ENCODE measurements at places on chromosomes 2 and 18. TPM values are rescaled to one million over a fixed set of nuclear protein-coding genes. Genes with fewer than 3 reads are reported as not detected.

DNA sequence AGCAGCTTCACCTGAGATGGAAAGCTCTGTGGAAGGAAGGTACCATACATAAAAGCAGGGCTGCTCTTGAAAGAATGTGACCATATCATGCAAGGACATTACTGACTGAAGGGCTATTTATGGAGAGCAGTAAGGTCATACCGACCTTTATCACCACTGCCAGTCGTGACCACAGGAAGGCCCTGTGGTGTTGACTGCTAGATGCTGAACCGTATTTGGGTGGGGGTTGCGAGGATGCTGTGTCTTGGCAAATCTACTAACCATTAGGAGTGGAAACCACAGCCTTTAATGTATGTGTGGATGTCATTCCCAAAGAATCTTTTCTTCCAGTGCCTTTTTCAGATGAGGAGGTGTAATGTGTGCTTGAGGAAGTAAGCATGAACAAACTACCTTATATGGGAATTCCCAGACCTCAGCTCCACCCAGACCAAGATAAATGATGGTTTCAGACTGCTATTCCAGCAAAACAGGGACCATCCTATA is 60.8 kb downstream of the LIMS1 start:
- DNase-seq, result no peak

GRCh38 chr2:204170411-204170810 is 233.8 kb downstream of the ICOS start:
- DNase-seq, result no peak

DNA sequence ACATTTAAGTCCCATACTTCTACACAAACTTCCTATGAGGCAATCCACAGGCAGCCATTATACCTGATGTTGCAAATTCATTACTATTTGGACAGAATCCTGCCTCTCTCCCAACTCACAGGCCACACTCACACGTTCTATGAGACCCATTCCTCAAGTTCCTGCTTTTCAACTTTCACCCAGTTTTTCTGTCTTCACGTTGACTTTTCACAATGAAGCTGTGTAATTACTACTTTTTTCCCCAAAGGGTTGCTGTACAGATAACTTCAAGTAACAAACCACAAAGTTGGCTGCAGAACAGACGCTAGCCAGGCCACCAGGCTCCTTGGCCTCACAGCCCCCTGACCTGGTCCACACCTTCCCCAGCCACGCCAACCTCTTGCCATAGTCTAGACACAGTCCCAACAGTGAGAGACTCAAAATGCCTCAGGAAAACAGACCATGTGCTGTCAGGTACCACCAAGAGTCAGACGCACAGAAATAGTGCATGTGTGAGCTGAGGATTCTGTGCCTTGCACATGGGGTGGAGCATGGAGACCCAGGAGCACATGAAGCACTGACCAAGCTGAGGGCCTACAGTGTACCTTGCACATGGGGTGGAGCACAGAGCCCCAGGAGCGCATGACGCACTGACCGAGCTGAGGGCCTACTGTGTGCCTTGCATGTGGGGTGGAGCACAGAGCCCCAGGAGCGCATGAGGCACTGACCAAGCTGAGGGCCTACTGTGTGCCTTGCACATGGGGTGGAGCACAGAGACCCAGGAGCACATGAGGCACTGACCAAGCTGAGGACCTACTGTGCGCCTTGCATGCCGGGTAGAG is 61.0 kb downstream of the EIPR1 start:
- no peak for DNase-seq

- DNase-seq, result no peak
Observed at GRCh38 chr2:236984046-236984445, 101.6 kb upstream of the COPS8 start.

GRCh38 chr2:78585871-78586270 is 439.6 kb upstream of the REG3G start:
- no peak for DNase-seq

DNA sequence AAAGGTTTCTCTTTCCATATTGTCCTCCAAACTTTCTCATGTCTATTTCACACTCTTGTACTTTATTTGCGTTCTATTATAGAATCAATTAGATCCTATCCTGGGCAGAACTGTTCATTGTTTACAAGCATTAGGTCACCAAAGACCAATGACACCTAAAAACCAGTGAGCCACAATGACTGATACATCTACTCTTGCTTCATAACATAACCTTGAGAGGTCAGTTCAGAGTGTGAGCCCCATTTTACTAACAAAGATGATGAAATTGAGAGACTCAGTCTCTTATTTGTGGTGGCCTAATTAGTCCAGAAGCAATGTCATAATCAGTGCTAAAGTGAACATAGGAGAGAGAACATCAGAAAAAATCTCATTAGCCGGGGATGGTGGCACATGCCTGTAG is 248.9 kb upstream of the RBBP8 start:
- no peak for DNase-seq

Gene LIMS2
- 6.1 TPM for total RNA-seq

- no peak for DNase-seq
Observed at GRCh38 chr2:79713131-79713785, 200.4 kb downstream of the CTNNA2 start.

Gene ALPP
- not detected for total RNA-seq

DNA sequence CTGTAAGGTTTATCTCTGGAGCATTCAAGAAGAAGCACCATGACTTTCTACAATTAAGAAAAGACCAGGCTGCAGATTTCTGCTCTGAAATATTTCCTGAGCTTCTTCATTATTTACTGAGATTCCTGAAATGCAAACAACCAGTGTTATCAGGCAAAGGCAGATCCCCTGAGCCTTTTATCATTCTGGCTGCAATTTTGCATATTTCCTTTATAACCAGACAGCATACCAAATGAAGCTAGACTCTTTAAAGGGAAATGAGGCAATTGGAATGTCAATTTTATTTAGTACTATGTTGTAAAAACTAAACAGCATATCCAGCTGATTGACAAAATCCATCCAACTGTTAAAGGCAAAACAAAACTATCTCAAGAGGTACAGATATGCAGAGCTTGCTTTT is 372.5 kb downstream of the RIT2 start:
- DNase-seq, result no peak

Gene TMEM200C
- 8.6 TPM for total RNA-seq

DNA sequence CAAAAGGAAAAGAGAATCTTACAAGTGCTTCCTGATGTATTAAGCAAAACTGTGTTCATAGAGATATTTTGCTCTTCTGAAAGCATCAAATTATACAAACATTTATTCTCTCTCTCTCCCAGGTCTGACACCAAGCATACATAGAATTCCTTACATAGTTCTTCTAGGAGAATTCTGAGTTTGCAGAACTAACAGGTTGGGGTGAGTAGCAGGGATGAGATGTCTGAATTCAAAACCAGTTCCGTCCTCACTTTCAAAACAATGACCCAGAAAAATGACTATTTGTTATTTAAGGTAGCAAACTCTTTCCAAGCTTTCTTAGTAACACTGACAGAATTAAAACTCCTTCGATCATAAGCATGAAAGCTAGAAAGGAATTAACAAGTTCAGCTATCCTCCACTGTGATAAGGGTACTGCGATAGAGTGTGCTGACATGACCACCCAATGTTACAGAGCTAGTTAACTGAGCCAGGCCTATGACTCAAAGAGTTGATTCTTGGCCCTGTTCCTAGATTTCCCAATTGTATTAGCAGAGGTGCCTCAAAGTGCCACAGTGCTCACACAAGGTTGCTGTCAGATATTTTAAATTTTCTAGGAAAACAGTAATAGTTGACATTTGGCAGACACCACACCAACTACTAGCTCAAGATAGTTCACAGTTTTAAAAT is 85.8 kb upstream of the SETBP1 start:
- no peak for DNase-seq

GRCh38 chr2:15919716-15920434 is 20.5 kb upstream of the MYCN start:
- DNase-seq, result no peak

DNA sequence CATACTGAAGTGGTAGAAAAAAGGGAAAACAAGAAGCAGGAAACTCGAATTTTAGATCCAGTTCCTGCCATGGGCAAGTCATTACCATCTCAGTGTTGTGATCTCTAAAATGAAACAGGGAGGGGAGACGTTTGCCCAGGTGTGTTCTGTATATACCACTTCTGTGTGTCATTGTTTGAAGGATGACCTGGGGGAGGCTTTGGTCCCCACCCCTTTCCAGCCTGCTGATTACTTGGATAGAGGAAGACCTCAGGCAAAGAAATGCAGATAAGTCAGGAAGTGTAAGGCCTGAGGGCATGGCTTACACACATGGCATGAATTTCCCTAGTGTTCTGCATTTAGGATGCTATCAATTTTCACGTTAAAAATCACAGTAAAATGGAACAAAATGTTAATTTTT is 205.2 kb upstream of the CXCR4 start:
- DNase-seq, result no peak

DNA sequence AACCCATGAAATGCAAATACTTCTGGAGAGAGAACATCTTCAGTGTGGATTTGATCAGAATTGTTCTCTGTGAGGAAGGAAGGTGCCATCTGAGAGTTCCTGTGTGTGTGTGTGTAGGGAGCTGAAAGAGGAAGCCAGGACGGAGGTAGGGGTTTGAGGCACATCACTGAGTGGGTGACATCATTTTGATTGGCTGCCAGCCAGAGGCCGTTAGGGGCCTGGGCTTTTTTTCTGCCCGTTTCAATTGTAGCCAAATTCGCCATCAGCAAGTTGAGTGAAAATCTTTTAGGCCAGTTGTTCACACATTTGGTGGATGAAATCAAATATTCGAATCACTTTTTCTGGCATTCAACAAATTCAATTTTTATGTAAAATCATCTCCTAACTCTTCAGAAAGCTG is 48.9 kb downstream of the TSN start:
- no peak for DNase-seq

Gene C2orf42
- total RNA-seq, result 21.0 TPM

DNA sequence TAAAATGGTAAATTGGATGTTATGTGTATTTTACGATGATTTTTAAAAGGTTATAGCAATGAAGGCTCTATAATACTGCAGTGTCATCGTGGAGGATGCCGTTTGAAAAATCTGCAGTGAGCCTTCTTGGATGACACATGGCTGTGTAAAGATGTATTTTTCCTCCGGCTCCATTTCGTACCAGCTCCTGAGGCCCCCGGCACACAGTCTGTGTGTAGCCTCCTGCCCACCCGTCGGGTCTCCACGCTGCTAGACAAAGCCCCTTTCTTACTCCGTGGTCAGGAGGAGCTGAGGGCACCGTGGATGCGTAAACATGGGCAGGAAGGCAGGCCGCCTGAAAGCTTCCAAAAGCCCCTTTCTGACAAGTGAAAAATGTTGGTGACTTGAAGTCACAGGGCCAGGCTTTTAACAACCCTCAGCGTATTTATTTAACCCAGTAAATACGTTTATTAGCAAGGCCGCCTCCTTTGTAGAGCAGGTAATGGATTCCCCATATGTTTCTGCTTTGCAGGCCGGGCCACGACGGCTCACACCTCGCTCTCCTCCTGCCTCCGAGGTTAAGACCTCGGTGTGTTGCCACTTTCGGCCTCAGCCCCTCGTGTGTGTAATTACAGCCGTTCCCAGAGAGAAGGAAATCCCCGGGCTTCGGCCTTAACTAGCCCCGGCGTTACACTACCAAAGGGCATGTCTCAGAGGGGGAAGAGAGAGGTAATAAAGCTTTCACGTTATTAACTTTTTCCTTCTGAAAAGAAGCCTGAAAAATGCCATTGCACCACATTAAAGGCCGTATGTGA is 72.8 kb downstream of the DDX1 start:
- no peak for DNase-seq

- no peak for DNase-seq
Observed at GRCh38 chr2:231300722-231301076, 94.8 kb upstream of the B3GNT7 start.

GRCh38 chr2:99841749-99842148 is 300.6 kb downstream of the AFF3 start:
- DNase-seq, result no peak

Gene HMSD
- total RNA-seq, result 5.5 TPM

- DNase-seq, result peak; percentile 34
Observed at GRCh38 chr2:197786010-197786877, 1.1 kb upstream of the BOLL start.

- DNase-seq, result no peak
Observed at GRCh38 chr18:42030586-42031182, 75.7 kb downstream of the PIK3C3 start.

Gene LYPD1
- total RNA-seq, result 7.1 TPM

Gene APLF
- total RNA-seq, result 11.6 TPM

DNA sequence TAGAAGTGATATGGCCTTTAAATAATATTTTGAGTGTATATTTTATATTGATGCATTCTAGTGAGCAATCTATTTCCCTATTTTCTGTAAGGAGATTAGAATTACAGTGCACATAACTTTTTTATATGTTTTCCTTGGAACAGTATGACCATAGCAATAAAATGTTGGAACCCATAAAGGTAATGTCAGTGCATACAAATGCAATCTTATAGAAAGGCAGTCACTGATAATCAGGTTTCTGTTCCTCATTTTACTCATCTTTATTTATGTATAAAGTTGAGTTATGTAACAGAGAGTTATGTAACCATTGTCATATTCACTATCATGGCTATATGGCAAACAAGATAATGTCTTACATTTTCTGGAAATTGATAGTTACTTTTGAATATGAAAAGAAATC is 179.9 kb upstream of the NETO1 start:
- DNase-seq, result no peak

GRCh38 chr2:152423684-152424083 is 88.7 kb downstream of the FMNL2 start:
- DNase-seq, result no peak

GRCh38 chr2:113857464-113857863 is 32.4 kb upstream of the ACTR3 start:
- DNase-seq, result no peak

Gene NOSTRIN
- 4.0 TPM for total RNA-seq

All from progenitor cell of endocrine pancreas (in vitro differentiated cells).